ENCODE measurements at places on chromosomes 12 and 14.

DNA sequence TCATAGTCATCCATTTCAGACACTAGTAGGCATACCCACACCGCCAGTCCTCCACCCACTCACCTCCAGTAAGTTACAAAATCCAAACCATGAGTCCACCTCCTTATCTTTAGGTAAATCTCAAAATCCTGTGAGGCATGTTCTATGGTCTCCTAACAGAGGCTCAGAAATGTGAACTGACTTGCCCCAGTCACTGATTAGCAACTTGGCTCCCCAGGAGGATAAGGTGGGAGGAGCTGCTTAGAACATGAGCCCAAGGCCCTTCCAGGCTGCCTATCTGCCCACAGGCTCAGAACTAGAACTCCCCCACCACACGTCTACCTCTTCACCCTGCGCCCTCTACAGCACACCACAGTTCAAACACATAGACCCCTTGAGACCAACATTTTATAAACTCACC, 19.9 kb downstream of the SETD3 start:
- DNase-seq: no peak

- DNase-seq: peak; percentile 61
Observed at GRCh38 chr14:67666750-67667449, 7.5 kb downstream of the VTI1B start.

DNA sequence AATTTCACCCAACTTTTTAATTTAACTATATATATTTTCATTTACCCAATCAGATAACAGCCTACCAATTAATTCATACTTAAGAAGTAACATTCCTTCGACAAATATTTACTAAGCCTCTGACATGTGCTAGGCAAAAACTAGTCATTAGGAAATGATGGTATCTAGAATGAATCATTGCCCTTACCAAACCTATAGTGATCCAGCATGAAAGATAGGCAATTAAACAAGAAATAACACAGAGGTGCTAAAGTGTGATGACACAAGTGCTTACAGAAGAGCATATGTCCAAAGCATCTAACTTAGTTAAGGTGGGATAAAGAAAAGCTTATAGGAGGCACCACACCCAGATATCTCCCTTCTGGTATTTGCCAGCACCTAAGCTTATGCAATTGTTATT, 166.5 kb upstream of the RASSF8 start:
- no peak for DNase-seq

DNA sequence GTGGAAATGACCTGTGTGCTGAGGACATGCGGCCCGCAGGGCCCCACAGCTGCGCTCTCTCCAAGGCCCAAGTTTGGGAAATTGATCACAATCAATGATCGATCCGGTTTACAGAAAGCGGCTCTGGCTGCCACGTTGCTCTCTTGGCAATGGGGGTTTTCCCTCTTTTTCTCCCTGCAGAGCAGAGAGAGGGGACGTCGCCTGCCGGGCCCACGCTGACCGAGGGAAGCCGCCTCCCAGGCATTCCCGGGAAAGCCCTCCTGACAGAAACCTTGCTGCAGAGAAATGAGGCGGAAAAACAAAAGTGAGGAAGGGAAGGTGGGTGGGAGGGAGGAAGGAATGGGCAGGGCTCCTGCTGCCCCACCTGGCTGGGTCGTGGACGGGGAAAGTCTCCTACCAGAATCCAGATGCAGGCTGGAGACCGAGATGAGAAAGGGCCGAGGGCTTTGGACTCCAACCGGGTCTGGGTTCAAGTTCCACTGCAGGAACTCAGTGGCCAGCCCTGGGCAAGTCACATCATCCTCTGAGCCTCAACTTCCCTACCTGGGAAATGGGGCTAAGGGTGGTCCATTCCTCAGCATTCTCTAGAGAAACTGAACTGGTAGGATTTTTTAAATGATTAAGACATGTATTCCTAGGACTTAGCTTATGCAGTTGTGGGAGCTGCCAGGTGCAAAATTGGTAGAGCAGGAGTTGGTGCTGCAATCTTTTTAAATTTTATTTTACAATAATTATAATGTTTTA, 75.5 kb downstream of the PHETA1 start:
- DNase-seq: no peak

GRCh38 chr12:7303230-7303629, 642 bp upstream of the ACSM4 start:
- no peak for DNase-seq

DNA sequence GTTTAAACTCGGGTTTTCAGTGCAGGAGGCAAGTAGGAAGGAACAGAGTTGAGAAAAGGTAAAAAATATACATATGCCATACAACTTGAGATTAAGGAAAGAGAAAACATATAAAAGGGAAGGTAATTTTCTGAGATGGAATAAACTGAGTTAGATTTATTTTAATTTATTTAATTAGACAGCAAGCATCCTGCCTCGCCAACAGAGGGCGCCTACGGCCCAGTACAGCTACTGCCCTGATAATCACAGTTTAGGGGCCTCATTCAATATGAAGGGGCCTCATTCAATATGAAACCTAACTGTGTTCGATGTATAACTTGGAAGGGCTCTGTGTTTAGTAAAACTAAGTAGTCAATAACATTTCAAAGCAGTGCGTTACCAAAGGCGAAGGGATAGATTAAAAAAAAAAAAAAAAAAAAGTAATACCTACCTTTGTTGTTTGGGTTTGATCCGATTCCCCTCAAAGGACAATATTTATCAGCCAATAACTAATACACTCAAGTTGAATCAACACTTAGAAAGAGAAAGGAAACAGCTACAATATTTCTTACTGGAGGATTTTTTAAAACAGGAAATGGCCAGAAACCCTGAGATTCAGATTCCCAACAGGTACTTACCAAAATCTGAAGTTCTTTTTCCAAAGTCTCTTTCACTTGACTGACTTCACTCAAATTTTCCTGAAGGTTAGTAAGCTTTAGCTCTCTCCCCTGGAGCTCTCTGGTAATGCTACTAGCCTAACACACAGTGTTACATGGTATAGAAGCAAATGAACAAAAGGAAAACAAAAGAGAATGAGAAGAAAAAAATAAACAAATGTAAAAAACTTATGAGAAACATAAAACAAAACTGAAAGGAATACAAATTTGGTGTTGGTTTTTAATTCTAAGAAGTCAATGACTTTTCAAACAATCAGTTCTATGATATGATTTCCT, 70.0 kb upstream of the VPS33A start:
- DNase-seq: peak; percentile 45

GRCh38 chr12:50257236-50258166, 25.8 kb downstream of the LIMA1 start:
- no peak for DNase-seq

- DNase-seq: no peak
Observed at GRCh38 chr12:116303066-116303465, 25.6 kb upstream of the MED13L start.

DNA sequence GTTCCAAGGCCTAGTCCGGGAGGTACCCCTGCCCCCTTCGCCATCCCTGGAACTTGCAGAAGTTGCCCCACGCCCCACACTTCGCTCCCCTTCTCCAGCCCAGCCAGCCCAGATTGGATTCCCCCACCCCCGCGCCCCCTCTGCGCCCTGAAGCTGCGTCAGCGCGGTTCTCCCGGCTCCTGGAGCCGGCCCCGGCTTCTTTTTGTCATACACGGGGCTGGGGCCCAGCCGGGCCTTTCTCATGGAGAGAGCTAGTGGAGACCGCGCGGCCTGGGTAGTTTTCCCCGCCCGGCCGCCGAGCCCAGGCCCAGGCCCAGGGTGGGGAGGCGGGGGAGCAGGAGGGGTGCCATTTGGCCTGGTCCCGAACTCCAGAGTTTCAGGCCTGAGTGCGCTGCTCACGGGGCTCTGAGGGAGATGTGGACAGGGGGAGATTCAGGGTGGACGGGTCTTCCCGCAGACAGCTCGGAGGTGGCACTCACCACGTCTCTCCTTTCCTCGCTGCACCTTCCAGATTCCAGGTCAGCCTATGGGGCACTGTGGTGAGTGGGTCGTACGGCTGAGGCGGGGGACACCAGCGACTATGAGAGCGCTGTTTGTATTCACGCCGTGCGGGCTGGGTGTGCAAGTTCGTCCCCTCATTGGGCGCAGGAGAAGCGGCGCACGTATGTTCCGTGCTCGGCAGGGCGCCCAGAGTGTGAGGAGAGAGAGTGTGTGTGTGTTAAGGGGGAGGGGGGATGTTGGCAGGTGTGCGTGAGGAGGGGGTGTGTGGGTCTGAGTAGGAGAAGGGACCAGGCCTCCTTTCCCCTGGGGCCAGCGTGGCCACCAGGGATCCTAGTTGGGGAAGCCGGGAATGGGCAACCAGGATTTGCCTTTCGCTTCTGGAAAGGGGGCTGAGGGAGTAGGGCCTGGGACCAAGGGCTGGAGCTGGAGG, 785 bp upstream of the LHX5 start:
- DNase-seq: no peak

DNA sequence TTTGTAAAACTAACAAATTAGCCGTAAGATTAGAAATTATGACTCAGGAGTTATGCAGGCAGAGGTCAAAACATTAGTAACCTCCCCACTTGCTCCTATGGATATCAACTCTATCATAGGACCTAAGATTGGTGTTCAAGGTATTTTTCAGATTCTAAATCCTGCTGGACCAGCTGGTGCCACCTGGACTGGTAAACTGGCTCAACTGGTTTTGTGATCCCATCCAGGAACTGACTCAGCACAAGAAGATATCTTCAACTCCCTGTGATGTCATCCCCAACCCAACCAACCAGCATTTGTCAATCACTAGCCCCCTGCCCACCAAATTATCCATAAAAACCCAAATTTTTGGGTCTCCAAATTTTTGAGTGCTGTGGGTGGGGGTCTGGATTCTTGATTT, 98.1 kb upstream of the OR4E1 start:
- DNase-seq: no peak

DNA sequence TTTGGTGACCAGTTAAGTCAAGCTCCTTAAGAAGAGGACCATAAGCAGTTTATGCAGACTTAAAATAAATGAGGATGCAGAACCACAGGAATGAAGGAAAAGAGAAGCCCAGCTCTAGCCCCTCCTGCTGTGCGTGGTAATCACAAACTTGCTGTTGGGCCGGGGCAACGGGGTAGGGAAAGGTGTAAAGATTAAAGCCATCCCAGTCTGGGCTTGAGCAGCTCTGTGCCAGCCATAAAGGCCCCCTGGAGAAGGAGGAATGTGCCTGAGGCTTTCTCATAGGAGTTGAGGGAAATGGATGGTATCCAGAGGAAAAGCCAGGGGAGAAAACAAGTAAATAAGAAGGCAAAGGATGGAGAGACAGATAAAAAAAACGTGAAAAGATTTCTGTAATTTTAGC, 25.1 kb downstream of the TEP1 start:
- no peak for DNase-seq

- DNase-seq: no peak
Observed at GRCh38 chr12:117069101-117069797, 30.0 kb downstream of the TESC start.

DNA sequence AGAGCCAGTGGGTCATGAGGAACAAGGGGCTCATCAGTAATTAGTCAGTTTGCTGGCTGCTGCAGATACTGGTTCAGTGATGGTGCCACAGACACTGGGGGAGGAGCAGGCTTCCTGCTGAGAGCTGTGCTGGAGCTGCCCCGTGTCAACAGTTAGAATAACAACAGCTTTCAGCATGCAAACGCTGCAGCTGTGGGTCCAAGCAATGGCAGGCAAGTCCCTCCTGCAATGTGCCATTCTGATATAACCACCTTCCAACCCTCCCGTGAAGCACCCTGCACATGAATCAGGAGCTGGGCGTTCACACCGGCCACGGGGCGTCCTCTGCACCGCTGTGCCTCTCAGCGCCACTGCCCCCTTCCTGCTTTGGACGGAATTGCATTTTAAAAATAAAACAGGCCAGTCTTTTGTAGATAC, 258.4 kb upstream of the SFSWAP start:
- DNase-seq: peak; percentile 45

GRCh38 chr14:24430682-24431568, 1.2 kb downstream of the KHNYN start:
- peak; percentile 82 for DNase-seq

- DNase-seq: peak; percentile 12
Observed at GRCh38 chr12:65923228-65923627, 98.9 kb downstream of the HMGA2 start.

- no peak for DNase-seq
Observed at GRCh38 chr14:102049258-102050025, 37.4 kb downstream of the HSP90AA1 start.

- no peak for DNase-seq
Observed at GRCh38 chr12:104697186-104697585, 240.4 kb downstream of the CHST11 start.

DNA sequence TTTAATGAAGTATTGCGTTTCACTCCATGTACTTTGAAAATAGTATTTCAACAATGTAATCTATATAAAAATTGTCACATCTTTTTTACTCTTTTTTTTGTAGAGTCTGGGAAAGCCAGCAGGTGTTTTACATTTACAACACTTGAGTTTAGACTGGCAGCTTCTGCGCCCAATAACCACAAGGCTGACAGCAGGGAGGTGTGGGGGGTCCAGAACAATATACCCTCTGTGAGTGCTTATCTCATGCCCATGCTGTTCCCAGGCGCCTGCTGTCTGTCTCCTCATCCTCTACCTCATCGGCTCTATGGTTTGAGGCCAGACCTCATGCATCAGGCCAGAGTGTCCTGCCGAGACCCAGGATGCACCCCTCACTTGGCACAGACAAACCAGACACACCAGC, 24.9 kb downstream of the FBRSL1 start:
- no peak for DNase-seq

- no peak for DNase-seq
Observed at GRCh38 chr12:29103539-29103974, 45.5 kb upstream of the FAR2 start.

- DNase-seq: no peak
Observed at GRCh38 chr12:40375076-40375475, 150.3 kb downstream of the LRRK2 start.

DNA sequence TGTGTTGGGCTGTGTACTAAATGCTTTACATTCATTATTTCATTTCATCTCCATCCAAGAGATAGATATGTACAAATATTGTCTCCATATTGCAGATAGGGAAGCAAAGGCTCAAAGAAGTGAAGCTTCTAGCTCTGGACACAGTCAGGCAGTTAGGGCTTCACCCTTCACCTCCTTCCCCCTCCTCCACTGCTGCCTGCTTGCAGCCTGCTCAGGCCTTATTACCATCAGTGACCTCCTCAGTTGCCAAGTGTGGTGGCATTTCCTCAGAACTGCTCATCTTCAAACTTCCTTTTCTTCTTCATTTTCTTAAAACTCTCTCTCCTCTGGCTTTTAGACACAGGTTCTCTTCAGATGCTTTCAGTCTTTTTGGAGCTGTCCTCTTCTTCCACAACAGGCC, 4.7 kb upstream of the GPATCH2L start:
- DNase-seq: no peak

- DNase-seq: no peak
Observed at GRCh38 chr12:19128485-19128884, 1.0 kb upstream of the PLEKHA5 start.

DNA sequence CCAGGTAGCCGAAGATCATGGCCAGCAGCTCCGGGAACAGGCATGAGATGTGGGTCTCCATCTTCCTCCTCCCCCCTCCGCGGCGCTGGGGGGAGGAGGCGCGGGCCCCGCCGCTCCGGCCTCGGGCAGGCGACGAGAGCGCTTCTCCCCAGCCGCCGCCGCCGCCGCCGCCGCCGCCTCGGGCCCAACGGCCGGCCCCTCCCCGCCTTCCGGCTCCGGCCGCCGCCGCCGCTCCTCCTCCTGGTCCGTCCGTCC, 448 bp downstream of the FBXL14 start:
- DNase-seq: no peak

All from germinal center (tissue), 1 donor.